ENCODE measurements at places on chromosomes 16 and 17. TPM values are rescaled to one million over a fixed set of nuclear protein-coding genes. Genes with fewer than 3 reads are reported as not detected.

- DNase-seq = no peak
Observed at GRCh38 chr17:13749891-13750235, 148.1 kb upstream of the HS3ST3A1 start.

CCL16 gene
- not detected for total RNA-seq

RNF157 gene
- 0.41 TPM for total RNA-seq

- DNase-seq = no peak
Observed at GRCh38 chr17:49061524-49061943, 64.3 kb downstream of the IGF2BP1 start.

GRCh38 chr16:56898847-56899246 lies 33.1 kb upstream of the HERPUD1 start:
- no peak for DNase-seq

DNA sequence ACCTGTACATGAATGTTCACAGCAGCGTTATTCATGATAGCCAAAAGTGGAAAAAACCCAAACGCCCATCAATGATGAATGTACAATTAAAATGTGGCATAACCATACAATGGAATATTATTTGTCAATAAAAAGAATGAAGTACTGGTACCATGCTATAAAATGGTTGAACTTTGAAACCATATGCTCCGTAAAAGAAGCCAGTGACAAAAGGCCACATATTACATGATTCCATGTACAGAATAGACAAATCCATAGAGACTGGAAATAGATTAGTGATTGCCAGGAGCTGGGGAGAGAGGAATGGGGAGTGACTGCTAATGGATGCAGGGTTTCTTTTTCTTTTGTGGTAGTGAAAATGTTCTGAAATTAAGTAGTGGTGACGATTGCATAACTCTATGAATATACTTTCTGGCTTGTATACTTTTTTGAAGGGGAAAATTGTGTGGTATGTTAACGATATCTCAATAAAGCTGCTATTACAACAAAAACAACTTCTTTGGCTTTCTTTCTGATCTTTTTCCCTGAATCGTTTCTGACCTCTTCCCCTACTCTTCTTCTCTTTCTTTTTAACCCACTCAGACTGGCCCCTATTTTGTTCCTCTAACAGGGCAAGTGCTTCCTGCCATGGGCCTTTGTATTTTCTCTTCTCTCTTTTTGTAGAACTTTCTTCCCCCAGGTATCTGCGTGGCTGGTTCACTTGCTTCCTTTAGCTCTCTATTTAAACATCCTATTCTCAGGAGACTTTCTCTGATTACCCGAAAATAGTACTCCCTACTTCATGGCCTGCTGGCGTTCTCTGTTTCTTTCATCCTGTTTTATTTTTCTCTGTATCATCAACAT lies 67.9 kb downstream of the FTO start:
- no peak for DNase-seq

PRM3 gene
- total RNA-seq = not detected

NHLRC4 gene
- total RNA-seq = 2.0 TPM

SCRN2 gene
- total RNA-seq = 22.9 TPM

- no peak for DNase-seq
Observed at GRCh38 chr16:86085161-86085611, 186.2 kb downstream of the IRF8 start.

GRCh38 chr16:73058221-73058615 lies 10.3 kb upstream of the ZFHX3 start:
- no peak for DNase-seq

GRCh38 chr16:51553314-51553713 lies 402.2 kb upstream of the SALL1 start:
- DNase-seq = no peak

GRCh38 chr17:69733171-69734012 lies 318.9 kb downstream of the MAP2K6 start:
- DNase-seq = no peak

AATK gene
- 19.8 TPM for total RNA-seq

ARHGDIG gene
- not detected for total RNA-seq

DNA sequence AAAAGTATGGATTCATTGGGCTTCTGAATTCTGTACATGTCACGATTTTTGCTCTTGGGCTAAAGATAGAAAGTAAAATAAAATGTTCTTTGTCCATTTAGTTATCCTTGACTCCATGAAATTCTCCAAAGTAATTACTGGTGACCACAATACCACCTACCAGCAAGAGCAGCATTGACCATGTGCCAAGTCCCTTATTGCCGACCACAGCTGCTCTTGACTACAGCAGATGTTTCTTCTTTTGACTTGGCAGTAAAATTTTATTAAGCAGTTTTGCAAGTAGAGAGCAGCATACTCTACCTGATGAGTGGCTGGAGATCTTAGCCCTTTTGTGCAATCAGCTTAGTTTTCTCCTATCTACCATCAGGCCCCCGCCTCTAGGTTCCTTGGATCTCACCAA lies 152.2 kb upstream of the TBX2 start:
- DNase-seq = no peak

GRCh38 chr17:19464031-19465026 lies 53.3 kb downstream of the RNF112 start:
- DNase-seq = no peak

CCL8 gene
- total RNA-seq = 2.5 TPM

- DNase-seq = no peak
Observed at GRCh38 chr16:24010440-24011089, 174.8 kb downstream of the PRKCB start.

DNA sequence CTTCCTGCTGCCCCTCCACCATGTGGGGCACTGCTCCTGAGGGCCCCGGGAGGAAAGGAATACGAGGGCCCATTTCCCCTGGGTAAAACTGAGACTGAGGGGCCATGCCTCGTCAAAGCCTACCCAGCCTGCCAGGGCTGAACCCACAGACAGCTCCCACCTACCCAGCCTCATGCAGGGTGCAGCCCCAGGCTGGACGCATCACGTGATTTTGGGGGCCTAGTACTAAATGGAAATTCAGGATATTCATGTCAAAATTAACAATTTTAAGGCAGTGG lies 3.4 kb upstream of the OSGIN1 start:
- no peak for DNase-seq

CAPNS2 gene
- 0.41 TPM for total RNA-seq

- DNase-seq = no peak
Observed at GRCh38 chr16:70809392-70810060, 8.6 kb upstream of the VAC14 start.

TLCD1 gene
- total RNA-seq = not detected

GRCh38 chr17:72393553-72393952 lies 272.7 kb downstream of the SOX9 start:
- no peak for DNase-seq

- no peak for DNase-seq
Observed at GRCh38 chr17:21301593-21302550, 17.4 kb downstream of the MAP2K3 start.

GRCh38 chr16:85573696-85574641 lies 39.2 kb upstream of the GSE1 start:
- DNase-seq = peak; percentile 65
